ENCODE measurements at places on chromosomes 3 and 15.

GRCh38 chr15:93683651-93684050, 547.7 kb upstream of the MCTP2 start:
- no peak for DNase-seq

DNA sequence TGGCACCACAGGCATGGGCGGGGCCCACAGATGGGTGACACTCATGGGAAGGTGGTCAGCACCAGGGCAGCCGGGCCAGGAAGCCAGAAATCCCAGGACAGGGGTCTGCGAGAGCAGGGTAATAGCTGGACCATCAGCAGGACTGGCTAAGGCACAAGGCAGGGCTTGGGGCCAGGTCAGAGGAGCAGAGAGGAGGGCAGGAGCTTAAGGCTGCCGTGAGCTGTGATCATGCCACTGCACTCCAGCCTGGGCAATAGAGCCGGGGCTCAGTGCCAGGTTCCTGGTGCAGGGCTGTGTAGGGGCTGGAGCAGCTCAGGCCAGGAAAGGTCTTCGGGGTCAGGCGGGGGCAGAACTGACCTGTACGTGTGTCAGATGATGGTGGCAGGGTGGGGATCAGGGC, 64.2 kb upstream of the LINGO1 start:
- no peak for DNase-seq

DNA sequence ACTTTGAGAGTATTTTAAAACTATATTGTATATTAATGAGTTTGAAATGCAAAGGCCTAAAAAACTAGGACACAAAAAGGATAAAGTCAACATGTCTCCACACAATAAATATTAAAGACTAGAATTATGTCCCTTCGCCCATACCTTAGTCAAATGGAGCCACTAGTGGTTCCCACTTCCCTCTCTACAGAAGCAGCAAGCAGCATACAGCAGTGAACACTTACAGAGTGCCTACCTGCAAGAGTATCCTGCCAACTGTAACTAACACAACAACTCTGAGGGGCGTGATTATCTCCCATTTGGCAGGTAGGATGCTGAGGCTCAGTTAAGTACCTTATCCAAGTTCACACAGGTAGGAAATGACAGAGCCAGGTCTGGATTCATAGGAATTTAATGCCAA, 17.2 kb downstream of the DYNC1LI1 start:
- no peak for DNase-seq

DNA sequence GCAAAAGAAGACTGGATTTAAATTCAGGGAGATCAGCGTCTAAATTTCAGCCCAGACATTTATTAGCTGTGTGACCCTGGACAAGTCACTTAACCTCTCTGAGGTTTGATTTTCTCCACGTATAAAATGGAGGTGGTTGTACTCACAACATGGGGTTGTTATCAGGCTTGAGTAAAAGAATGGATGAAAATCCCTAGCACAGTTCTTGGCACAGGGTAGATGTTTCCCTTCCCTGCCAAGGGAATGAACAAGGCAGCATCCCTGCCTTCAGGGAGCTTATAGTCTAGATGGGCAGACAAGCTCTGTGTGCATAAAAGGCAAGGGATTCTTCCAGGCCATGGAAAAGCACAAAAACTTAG, 50.2 kb upstream of the MRPS22 start:
- DNase-seq: no peak

DNA sequence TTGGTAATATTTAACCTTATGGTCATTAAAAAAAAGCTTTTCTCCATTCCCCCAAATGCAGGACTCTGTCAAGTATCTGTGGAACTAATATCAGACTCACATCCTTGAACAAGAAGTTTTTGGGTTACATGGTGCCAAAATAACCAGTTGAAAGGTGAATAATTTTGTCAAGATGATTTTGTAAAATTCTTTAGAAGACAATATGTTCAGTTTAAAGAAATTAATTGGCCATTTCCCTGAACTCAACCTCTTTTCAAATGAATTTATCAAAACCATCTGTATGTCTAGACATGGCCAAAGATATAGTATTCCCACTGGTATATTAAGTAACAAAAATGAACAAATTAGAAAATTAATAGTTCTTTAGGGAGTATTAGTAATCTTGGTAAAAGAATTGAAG, 280.5 kb downstream of the MBNL1 start:
- no peak for DNase-seq

- no peak for DNase-seq
Observed at GRCh38 chr3:103349760-103350159, 914.9 kb downstream of the ZPLD1 start.

- DNase-seq: no peak
Observed at GRCh38 chr3:146517684-146518435, 26.5 kb downstream of the PLSCR1 start.

DNA sequence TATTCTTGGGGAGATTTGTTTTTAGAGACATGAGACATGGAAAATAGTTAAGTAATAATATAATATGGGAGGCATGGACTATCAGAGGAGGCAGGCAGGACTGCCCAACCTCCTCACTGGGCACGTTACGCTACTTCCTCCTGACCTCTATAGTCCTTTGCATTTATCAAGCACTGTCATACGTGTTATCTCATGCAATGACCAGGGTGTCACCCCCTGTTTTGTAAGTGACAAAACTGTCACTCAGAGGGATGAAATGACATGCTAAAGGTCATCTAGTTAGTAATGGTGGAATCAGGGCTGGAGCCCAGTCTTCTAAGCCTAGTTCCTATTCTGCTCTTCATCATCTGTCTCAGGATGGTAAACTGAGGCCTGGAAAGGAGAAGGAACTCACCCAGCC, 66.7 kb downstream of the ST6GAL1 start:
- DNase-seq: no peak

DNA sequence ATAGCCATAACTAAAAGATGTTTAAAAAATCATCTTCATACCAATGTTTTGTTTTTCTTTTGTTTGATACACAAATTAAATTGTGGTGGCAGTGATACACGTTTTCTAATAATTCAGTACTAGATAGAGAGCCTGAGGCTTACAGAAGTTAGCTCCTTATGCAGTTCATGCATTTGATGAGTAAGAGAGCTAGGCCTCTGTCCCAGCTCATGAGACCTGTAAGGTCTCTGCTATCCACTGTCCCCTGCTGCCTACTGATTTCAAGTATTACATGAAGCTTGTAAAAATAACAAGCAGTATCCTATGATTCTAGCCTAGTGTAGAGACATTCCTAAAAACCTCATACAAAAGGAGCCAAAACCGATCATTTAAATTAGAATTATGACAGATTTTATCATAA, 144.5 kb downstream of the MBNL1 start:
- DNase-seq: no peak

- no peak for DNase-seq
Observed at GRCh38 chr3:18389108-18389733, 35.9 kb downstream of the SATB1 start.

GRCh38 chr3:48503401-48504050, 448 bp downstream of the SHISA5 start:
- DNase-seq: no peak

GRCh38 chr15:58203537-58203936, 65.4 kb downstream of the AQP9 start:
- DNase-seq: no peak

DNA sequence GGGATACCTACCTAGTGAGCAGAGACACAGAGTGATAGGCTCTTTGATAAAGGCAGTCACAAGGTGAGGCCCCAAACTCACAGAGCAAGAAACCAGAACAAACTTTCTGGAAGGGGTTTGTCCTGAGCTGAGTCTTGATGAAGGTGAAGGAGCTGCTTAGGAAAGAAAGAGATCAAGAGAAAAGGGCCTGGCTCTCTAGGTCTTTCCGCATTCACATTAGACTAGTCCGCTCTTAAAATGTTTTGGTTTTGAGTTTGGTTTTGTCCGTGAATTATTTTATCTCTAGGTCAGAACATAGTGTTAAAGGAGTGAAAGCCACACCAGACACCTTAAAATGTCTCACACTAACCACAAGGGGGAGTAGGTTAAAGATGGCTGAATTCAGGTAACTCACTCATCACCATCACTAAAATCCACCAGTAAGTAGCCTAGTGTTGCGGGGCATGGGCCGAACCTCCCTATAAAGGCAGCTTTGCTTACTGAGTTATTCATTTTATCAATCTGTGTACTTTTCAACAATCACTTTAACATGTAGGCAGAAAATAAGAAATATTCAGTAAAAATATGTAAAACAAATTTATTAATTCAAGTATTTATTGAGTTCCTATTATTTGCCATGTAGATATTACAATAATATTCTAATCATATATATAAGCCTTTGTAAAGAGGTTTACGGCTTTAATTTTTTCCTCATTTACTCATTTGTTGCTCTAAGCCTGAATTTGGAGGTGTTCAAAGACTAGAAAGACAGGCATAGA, 121.5 kb upstream of the TSC22D2 start:
- DNase-seq: no peak

- DNase-seq: no peak
Observed at GRCh38 chr15:65044724-65045481, at the start of gene SLC51B. SLC51B (plus strand) TSS chr15:65045387; CDS start chr15:65050005, 4,618 bp downstream.

- no peak for DNase-seq
Observed at GRCh38 chr3:16978234-16978920, 93.6 kb downstream of the PLCL2 start.

DNA sequence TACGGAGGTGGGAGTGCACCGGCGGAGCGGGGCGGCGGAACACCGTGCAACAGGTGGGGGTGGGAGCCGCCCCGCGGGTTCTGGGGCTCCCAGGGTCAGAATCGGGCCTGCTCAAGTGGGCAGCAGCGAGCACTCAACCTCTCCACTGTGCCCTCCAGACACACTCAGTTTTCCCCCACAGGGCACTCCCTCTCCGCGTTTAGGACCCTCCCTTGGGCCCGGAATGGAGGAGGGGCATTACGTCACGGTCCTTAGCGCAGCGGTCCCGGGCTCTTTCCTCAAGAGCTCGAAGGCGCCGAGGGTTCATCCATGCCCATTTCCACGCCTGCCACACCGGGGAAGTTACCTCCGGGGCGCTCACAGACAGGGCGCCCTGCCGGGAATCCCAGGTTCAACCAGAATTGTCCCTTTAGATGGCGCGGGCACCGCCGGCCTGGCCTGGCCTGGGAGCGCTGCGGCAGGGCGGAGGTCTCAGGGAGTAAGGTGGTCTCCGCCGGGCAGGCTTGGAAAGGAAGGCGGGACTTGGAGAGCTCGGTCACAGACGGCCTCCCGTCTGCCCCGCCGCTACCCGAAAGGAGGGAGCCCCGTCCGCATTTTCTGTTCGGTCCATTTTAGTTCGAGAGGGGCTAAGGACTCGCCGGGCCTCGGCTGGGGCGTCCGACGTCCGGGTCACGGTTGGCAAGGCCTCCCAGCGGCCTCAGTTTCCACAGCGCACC, 5.1 kb downstream of the RNU6-1 start:
- DNase-seq: no peak

GRCh38 chr3:119810018-119810435, 28.1 kb downstream of the NR1I2 start:
- DNase-seq: peak; percentile 49

GRCh38 chr3:141334627-141335250, 33.6 kb upstream of the ZBTB38 start:
- no peak for DNase-seq

- no peak for DNase-seq
Observed at GRCh38 chr3:152375546-152375945, 106.8 kb downstream of the MBNL1 start.

DNA sequence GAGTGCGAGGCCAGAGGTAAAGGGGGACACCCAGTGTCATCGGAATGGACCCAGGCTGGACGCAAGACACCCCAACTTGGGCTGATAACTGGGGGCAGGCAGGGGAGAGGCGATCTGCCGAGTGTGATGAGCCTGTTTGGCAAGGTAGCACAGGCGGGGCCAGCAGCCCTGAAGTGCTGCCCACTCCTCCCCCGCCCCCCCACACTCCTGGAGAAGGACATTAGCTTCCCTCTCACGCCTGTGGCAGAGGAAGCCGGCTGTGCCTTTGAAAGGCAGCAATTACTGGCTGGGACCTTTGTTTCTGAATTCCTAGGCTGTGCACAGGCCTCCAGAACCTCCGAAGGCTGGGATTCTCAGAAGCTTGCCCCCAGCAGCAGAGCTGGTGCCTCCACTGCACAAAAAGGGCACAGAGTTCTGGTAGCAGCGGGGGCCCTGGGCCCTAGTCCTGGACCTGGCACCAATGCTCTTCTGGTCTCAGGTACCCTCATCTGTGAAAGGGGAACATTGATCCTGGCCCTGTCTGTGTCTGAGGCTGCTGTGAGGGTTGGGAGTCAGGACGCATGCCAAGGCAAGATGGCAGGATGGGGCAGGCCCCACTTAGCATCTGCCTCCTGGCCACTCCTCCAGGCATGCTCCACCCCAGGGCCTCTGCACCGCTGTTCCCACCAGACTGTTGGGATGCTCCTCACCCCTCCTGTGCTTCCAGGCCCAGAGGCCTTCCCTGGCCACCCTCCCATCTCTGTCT, 28.6 kb downstream of the IQSEC1 start:
- DNase-seq: no peak

DNA sequence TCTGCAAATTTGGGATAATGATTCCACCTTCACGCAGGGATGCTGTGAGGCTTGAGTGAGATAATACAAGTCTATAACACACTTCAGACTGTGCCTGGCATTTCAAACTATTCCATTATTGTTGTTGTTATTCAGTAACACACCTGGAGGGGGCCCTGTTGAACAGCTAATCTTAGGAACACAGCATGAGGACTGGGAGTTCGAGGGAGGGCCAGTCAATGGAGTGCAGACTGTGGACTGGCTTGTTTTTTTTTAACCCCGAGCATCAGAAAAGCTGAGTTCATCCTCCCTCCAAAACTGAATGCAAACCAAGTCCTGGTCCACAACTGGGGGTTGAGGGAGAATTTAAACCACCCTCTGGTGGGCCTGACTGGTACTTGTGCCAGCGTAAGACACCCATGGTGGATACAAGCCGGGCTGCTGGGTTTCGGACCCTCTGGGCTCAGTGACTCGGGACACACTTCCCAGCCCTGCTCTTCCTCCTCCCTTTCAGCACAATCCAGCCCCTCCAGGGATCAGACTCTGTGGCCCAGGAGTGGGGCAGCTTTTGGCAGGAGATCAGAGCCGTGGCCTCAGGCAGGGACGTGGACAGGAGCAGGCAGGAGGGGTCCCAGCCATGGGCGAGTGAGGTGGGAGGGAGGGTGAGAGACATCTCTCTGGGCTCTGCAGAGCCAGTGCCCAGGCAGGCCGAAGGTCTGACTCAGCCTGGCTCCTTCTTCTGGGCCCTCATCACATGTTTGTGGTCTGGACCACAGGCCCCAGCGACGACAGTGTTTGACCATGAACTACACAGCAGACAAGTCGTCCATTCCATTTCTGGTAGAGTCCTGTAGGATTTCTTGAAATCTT, 36.3 kb upstream of the MEX3B start:
- no peak for DNase-seq

- DNase-seq: no peak
Observed at GRCh38 chr3:11306817-11307589, 34.8 kb downstream of the ATG7 start.

- DNase-seq: no peak
Observed at GRCh38 chr3:150451329-150452048, 43.4 kb downstream of the TSC22D2 start.

- DNase-seq: no peak
Observed at GRCh38 chr3:182651461-182651860, 141.8 kb upstream of the ATP11B start.

- DNase-seq: no peak
Observed at GRCh38 chr15:58532126-58532525, 100.3 kb downstream of the LIPC start.

- no peak for DNase-seq
Observed at GRCh38 chr3:171168086-171168485, 141.6 kb upstream of the SLC2A2 start.

- DNase-seq: no peak
Observed at GRCh38 chr3:106341087-106341486, 472.3 kb upstream of the CBLB start.

All from activated T-helper 1 cell treated with anti-CD3 and anti-CD28 coated beads, Interleukin-2, amount 50 U/mL, for 16 hours (primary cell).